ENCODE measurements at places on chromosomes 6 and 20.
A peak's percentile ranks its signal among the peaks of the same experiment; 100 is the strongest.

GRCh38 chr6:15465212-15465611 lies 197.6 kb downstream of the DTNBP1 start:
- DNase-seq: no peak

DNA sequence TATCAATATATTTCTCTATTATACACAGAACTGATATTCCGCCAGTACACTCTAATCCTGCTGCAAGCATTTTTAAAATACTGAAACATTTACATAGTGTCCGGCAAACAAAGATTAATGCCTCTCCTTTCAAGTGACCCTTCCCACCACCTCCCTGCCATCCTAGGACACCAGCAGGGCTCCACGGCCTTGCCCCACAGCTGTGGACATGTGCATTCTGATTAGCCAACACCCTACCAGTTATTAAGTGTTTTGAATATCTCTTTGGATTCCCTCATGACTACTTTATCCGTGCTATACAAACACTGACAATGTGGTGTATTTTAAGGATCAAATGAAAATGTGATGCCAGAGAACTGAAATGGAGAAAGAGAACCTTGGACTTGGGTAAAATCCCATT lies 615.1 kb downstream of the KIF16B start:
- no peak for DNase-seq

DNA sequence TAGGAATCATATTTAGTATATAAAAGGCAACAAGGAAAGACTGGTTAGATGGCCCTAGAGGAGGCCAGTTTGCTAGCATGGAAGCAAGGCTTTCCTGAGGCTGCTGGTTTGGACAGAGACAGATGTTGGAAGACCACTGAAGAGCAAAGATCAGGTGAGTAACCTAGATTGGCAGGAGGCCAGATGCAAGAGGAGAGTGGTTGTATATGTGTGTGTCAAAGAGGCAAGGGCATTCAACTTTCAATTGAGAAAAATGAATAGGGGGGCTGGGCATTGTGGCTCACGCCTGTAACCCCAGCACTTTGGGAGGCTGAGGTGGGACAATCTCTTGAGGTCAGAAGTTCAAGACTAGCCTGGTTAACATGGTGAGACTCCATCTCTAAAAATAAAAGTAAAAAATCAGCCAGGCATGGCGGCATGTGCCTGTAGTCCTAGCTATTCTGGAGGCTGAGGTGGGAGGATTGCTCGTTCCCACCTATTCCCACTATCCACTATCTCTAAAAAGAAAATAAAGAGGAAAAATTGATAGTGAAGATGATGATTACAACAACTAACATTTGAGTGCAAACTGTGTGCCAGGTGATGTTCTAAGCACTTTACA lies 79.8 kb downstream of the PRDM1 start:
- no peak for DNase-seq

DNA sequence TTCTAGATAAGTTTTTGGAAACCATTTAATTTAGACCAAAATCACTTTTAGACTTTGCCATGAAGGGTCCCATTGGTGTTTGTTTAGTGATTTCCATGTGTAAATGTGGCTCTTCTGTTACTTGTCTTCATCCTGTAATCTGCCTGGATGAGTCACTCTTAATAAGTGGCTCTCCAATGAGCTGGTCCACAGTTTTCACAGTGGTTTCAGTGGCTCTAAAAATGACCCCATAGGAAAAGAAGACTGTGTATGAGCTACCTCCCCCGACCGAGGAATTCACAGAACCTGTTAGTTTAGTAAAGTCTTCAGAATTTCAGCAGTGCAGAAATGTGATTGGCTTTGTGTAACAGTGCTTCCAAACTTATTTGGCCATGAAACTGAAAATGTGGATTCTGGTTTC lies 492.0 kb upstream of the MARCKS start:
- DNase-seq: no peak

DNA sequence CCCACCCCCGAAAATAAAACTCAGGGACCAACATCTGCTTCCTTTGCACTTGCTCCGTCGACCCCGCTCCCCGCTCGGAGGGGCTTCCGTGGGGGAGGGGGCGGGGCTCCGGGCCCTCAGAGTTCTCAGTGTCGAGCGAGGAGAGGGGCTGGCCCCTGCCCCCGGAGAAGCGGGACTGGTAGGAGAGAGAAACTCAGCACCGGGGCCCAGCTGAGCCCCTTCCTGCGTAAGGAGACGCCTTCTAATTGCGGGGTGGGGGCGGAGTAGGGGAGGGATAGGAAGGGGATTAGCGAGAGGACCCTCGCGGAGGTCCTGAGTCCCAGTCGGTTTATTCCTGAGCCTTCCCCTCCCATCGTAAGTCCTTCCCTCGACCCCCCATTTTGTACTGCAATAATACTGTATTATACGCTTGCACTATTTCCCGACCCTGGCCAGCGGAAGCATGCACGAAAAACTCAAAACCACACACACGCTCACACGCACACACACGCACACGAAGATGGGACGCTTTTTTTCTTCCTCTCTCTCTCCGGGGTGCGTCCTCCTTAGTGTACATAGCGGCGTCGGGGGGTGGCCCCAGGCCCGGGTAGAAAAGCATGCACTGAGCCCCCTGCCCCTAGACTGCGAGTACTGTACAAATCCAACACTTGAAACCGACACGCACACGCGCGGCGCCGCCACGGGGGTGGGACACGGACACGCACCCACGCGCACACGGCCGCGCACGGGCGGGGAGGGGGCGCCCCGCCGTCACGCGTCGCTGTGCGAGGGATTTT lies 22.1 kb upstream of the SLC22A7 start:
- DNase-seq: no peak

DNA sequence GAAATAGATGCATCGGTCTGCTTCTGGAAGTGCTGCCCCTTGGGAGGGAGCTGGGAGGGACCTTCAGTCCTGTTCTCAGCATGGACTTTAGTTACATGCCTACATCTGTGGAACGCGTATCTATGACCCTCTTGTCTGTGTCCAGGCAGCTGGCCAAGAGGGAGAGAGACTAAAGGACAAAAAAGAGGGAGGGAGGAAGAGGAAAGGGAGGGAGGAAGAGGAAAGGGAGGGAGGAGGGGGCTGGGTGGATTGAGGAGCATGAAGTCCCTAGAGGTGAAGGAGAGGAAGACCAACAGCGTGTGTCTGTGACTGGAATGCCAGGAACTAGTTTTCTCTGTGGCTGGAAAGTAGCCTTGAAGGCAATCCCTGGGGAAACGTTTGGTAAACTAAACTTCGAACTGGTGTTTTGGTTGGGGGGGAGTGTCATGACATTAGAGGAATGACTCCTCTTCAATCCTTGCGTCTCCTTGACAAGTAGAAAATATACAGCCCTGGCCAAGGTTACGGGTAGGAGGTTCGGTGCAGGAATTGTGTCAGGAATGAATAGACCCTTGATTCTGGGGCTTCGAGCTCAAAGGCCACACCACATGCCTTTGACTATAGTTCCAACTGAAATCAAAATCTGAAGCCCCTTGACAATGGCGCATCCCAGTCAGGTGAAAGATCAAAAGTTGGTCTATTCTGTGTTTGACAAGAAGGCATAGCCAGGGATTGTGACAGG lies 52.0 kb upstream of the PLEKHG1 start:
- no peak for DNase-seq

DNA sequence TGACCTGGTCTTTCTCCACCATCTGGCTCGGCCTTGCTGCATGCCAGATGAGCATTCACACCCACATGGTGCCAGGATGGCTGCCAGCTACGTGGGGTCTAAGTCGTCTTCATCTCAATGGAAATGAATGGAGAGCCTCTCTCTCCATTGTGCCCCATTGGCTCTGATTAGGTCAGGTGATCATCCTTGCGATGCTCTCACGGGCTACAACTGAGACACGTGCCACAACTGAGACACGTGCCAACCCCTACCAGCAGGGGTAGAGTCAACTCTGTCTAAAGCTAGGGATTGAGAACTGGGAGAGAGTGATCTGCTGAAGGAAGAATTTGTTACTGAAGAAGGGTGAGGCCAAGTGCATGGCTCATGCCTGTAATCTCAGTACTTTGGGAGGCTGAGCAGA lies 67.3 kb upstream of the RALY start:
- no peak for DNase-seq

DNA sequence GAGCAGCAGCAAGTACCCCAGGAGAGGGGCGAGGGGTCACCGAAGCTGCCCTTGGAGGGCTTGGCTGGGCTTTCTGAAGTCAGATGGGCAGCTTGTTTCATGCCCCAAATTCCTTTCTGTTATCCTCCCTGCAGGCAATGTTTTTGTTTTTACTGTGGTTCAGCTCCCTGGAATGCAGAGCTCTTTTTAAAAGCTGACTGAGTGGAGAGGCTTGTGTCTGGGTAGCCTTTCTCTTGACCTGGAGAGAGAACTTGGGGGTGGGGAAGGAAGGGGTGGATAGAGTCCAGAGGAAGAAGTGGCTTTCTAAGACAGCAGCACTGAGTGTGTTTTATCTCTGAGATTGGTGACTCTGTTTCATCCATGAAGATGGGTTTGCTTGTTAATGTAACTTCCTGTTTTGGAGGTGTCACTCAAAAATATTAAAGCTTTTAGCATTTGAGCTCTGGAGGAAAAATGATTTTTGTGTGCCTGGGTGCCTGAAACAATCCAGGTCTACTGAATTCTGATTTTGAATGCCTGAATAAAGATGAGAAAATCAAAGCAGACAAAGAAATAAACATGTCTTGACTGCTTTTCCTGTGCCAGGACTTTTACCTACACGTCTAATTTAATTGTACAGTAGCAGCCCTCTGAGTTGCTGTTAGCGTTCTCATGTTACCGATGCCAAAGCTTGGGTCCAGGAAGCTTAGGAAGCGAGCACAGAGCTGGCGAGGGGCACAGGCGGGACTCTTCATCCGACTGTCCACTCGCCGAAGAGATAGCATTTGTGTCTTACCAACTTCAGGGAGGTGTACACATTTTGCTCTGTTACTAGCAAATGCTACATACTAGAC lies 78.2 kb upstream of the EEF1E1 start:
- no peak for DNase-seq

DNA sequence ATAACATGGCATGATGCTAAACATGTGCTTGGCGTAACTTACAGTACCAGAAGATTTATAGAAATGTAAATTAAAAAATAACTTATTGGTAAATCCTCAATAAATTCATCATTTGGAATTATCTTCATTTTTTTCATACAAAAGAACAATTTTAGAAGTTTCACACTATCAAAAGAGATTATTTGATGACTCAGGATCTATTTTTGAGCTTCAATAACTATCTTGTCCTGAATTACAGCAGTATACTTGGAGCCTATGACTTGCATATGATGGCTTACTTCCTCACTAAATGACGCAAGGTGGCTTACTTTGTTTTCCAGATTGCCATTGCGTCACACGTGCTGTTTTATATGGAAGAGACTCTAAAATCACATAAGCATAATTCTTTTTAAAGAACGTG lies 49.2 kb downstream of the KHDRBS2 start:
- no peak for DNase-seq

- no peak for DNase-seq
Observed at GRCh38 chr6:80091506-80091905, 15.0 kb upstream of the BCKDHB start.

DNA sequence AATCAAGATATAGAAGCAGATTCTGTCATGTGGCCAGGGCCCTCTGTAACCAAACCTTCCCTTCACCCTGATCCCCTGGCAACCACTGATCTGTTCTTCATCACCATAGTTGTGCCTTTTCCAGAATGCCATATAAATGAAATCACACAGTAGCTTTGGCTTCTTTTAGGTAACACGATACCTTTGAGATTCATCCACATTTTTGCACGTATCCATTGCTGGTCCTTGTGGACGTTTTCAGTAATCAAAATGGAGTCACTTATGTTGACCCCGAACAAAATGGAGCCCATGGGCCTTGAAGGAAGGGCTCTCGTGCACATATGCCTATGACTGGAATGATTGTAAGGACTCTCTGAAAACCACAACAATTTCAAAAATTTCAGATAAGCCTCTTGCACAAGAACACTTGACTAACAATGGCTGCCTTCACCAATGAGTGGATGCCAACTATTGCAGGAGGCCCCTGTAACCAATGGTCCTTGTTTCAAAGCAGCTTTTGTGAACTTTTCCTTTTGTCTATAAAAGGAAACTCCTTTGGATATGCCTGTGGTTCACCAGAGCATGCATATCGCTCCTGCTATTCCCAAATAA lies 84.3 kb upstream of the RALY start:
- no peak for DNase-seq

DNA sequence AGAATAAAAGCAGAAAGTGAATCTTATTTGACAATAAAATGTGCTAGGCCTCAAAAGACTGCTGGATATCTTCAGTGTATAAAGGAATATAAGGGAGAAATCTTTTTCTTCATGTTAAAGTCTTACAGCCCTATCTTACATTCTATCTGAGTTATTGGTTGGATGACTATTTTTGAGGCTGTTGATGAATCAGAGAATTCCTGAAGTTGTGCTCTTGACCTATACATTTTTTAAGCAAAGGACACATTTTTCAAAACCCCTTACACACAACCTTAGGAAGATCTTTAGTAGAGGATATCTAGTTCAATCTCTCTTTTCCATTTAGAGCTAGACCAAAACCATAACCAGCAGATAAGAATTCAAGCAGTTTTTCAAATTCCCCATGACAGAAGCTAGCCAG lies 10.9 kb upstream of the CGA start:
- DNase-seq: no peak

DNA sequence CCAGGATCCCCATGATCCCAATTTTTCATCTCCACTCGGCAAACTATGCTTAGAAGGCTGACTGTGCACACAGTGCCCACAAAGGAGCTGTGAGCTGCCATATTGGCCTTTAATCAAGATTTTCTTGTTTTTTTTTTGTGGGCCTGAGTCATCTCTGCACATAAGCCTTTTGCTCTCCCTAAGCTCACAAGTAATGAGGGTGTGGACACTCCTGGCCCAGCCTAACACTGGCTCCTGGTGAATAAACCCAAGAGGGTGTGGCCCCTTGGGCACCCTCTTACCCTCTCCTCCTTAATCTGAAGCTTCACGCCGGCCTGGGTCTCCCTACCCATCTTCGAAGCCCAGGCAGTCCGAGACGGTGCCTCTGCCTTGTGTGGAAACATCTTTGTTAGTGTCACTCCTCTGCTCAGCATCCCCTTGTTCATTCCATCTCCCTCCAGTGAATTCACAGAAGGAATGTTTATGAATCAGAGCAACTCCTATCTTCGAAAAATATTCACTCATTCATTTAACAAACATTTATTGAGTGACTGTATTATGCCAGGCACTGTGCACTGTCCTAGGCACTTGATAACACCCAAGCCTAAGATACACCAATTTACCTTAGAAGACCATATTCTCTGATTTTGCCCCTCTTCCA lies 22.2 kb upstream of the MRPS10 start:
- DNase-seq: no peak

GRCh38 chr20:6746901-6747609 lies 20.4 kb upstream of the BMP2 start:
- DNase-seq: peak; percentile 76

GRCh38 chr20:53642196-53643030 lies 48.8 kb upstream of the ZNF217 start:
- DNase-seq: peak; percentile 21

DNA sequence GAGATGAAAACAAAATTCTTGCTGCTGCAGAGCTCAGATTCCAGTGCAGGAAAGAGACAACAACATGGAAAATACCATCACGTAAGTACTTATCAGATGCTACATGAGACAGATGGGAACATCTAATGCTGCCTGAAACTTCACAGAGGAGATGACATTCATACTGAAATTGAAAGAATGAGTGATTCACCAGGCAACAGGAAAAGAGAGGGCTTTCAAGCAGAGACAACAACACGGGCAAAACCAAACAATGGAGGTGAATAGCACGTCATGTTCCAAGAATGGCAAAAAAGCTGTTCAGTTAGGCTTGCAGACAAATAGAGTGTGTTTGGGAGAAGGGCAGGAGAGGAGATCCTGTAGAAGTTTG lies 39.3 kb downstream of the GTF2H5 start:
- no peak for DNase-seq

All from NCI-H146 (cell line).